GM23248 (cell line): ENCODE measurements at places on chromosomes 5 and 9. TPM values are rescaled to one million over a fixed set of nuclear protein-coding genes. Genes with fewer than 3 reads are reported as not detected.

The TOPORS gene
- total RNA-seq = 26.9 and 28.1 TPM in 2 replicates

The ADRA1B gene
- total RNA-seq = 0.32 and 0.63 TPM in 2 replicates

GRCh38 chr9:99025616-99026270, 79.2 kb upstream of the TGFBR1 start:
- H3K27ac ChIP-seq = no peak overlapping the region
- no peak overlapping the region for H3K4me3 ChIP-seq
- no peak for DNase-seq
- H3K27me3 ChIP-seq = no peaks in the 10 kb centered on the region
- H3K36me3 ChIP-seq = no peaks in the 10 kb centered on the region

GRCh38 chr9:69093471-69094103, 58.0 kb downstream of the FXN start:
- H3K36me3 ChIP-seq = no peaks in the 10 kb centered on the region
- no peak overlapping the region for H3K27ac ChIP-seq
- no peaks in the 10 kb centered on the region for H3K27me3 ChIP-seq
- H3K4me1 ChIP-seq = peaks cover 7% of the 10 kb centered on the region

GRCh38 chr9:115912086-115912485, 241.5 kb upstream of the PAPPA start:
- H3K27ac ChIP-seq = no peak overlapping the region
- H3K4me1 ChIP-seq = 0 out of 2 replicates have a peak, but pooled peaks cover 9% of the 10 kb centered on the region
- H3K4me3 ChIP-seq = no peak overlapping the region
- H3K36me3 ChIP-seq = no peaks in the 10 kb centered on the region
- DNase-seq = no peak

GRCh38 chr9:1434052-1434767, 384.1 kb downstream of the DMRT2 start:
- H3K4me3 ChIP-seq = no peak overlapping the region
- H3K27me3 ChIP-seq = no peaks in the 10 kb centered on the region; the same call in 1 of the 2 replicates
- no peaks in the 10 kb centered on the region for H3K4me1 ChIP-seq
- H3K27ac ChIP-seq = no peak overlapping the region
- no peaks in the 10 kb centered on the region for H3K36me3 ChIP-seq
